ENCODE measurements at places on chromosomes 1 and 21. TPM values are rescaled to one million over a fixed set of nuclear protein-coding genes. Genes with fewer than 3 reads are reported as not detected.

Gene CD2
- 0.82 TPM for total RNA-seq

Gene C8A
- not detected for total RNA-seq

GRCh38 chr1:15386164-15386749 lies 23.4 kb upstream of the EFHD2 start:
- H3K36me3 ChIP-seq = no peaks in the 10 kb centered on the region
- H3K4me3 ChIP-seq = no peak overlapping the region
- peaks cover 1% of the 10 kb centered on the region for H3K4me1 ChIP-seq
- DNase-seq = no peak
- H3K27me3 ChIP-seq = no peaks in the 10 kb centered on the region

Gene HAO2
- total RNA-seq = not detected

- no peaks in the 10 kb centered on the region for H3K27me3 ChIP-seq
- no peak for DNase-seq
- no peak overlapping the region for H3K27ac ChIP-seq
Measured at GRCh38 chr1:100927276-100927675, 31.4 kb downstream of the SLC30A7 start.

DNA sequence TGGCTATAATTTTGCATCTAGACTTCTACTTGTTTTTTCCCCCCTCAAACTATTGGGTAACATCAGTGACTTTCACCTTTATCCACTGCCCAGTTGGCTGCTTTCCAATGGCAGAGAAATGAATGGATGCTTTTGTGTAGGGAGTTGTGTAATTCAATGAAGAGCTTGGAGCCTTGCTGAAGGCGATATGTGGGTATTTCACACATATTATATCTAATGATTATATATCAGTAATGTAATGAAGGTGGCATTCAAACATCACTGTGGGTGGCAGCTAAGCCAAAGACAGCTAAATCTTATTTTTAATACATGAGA lies 81.2 kb downstream of the TGFB2 start:
- H3K27ac ChIP-seq = no peak overlapping the region
- no peaks in the 10 kb centered on the region for H3K36me3 ChIP-seq
- no peaks in the 10 kb centered on the region for H3K4me1 ChIP-seq
- DNase-seq = peak; percentile 34
- H3K4me3 ChIP-seq = no peak overlapping the region
- no peaks in the 10 kb centered on the region for H3K27me3 ChIP-seq

DNA sequence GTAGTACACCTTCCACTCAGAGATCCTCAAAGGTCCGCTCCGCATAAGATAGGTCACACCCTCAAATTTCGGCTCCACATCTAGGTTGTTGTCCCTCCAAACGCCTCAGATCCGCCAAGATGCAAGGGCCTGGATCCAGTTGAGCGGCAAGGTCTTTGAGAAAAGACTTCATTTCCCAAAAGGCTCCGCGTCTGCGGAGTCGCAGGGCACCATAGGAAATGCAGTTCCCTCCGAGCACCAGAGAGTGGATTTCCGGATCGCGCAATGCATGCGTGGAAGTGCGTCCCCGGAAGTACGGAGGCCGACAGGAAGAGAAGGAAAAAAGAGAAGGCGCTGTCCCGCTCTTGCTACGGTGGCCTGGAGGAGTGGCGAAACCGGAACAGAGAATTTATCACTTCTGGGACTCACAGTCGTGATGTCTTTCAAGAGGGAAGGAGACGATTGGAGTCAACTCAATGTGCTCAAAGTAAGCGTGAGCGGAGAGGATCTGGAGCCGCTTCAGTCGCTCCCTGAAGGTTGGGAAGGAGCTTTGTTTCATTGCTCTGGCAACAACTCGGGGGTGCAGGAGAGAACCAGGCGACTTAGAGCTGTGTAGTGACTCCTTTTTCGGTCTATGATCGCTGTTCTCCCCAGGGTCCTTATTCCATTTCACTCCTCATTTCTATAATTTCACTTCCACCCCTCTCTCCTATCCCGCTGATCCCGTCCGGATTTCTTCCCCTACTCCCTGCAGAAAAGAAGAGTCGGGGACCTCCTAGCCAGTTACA lies at the start of the genes LYSMD1 and SCNM1:
Gene LYSMD1, minus strand, starts transcription at position 165 of the 767 bp plus-strand sequence. CDS start 644 bp downstream, outside the sequence.
Gene SCNM1, plus strand, starts transcription at position 407 of the 767 bp plus-strand sequence. Its CDS starts 9 bp downstream, at position 416.
- peaks cover 7% of the 10 kb centered on the region for H3K4me1 ChIP-seq
- H3K27me3 ChIP-seq = no peaks in the 10 kb centered on the region
- peak within 1 kb of the TSS; percentile 64 for H3K4me3 ChIP-seq
- H3K36me3 ChIP-seq = no peaks in the 10 kb centered on the region
- DNase-seq = peak; percentile 96

Gene TNFRSF9
- total RNA-seq = not detected

DNA sequence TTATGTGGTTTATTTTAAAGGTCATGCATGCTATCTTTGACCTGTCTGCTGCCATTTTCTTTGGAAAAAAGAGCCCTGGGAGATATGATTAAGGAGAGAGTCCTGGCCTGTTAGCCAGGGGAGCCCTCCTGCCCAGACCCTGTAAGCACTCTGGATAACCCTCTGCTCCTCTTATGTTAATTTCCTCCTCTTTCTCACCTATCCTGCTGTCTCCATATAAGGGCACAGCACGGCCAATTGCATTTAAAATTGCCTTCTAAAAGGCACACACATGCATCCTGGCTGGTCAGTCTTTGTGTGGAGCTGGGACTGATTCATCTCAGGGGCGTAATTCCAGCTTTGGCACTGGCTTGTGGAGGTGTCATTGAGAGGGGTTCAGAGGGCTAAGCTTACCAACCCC lies 158.9 kb downstream of the ST6GALNAC5 start:
- no peak overlapping the region for H3K4me3 ChIP-seq
- peaks cover 1% of the 10 kb centered on the region for H3K4me1 ChIP-seq
- no peaks in the 10 kb centered on the region for H3K27me3 ChIP-seq
- no peak for DNase-seq
- no peaks in the 10 kb centered on the region for H3K36me3 ChIP-seq

DNA sequence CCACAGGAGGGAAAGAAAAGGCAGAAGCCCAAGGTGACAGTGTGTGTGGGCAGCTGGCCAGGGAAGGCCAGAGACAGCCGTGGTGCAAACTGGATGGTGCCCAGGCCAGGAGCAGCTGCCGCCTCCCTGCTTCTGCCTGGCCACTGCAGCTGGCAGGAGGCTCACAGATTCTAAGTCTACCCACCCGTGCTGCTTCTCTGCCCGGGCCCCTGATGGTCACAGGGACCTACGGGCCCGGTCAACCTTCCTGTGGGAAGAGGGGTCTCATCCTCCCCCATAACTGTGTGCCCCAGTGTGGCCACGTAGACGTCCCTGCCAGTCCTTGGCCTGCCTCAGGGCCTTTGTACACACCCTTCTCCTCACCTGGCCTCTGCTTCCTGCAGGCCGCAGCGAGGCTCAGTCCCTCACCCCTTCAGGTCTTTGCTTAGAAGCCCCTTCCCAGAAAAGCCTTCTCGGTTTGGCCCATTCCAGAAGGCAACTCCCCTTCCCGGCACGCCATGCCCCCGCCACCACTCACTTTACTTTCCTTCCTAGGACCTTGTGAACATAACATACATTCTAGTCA lies 192.6 kb upstream of the AJAP1 start:
- H3K36me3 ChIP-seq = no peaks in the 10 kb centered on the region
- H3K4me1 ChIP-seq = no peaks in the 10 kb centered on the region
- H3K4me3 ChIP-seq = no peak overlapping the region
- no peaks in the 10 kb centered on the region for H3K27me3 ChIP-seq
- no peak for DNase-seq
- no peak overlapping the region for H3K27ac ChIP-seq

Gene S100A9
- total RNA-seq = 56.8 TPM

GRCh38 chr1:89697383-89697782 lies 64.5 kb downstream of the LRRC8C start:
- H3K4me3 ChIP-seq = no peak overlapping the region
- DNase-seq = no peak
- H3K36me3 ChIP-seq = no peaks in the 10 kb centered on the region
- H3K27me3 ChIP-seq = no peaks in the 10 kb centered on the region
- peaks cover 2% of the 10 kb centered on the region for H3K4me1 ChIP-seq

Gene PODN
- 143 TPM for total RNA-seq

DNA sequence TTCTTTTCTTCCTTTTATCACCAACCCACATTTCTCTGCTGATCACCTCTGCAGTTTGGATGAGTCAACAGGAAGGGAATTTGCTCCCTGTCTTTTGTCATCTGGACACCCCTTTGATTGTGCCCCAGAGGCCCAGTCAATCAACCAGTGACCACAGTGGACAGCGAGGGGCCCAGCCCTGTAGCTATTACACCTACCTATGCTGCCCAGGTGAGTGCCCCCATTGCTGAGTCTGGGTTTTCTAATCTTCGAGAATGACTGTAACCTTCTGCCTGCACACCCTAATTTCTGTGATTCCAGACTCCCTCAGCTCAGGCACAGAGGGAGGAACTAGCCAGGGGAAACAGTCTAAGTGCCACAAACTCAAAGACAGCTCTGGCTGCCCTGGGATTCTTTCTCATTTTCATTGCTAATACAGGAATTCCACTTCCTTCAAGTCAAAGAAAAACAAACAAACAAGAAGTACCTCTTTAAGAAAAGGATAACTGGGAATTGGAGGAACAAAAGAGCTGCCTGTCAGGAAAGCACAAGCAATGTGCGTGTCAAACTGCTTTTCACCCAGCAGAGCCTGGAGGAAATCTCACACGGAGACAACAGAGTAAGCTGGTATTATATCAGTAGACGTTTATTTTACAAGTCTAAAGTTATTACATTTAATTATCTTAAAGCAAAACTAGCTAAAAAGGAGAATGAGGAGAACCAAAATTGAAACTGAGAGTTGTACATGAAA lies 311.1 kb downstream of the AJAP1 start:
- no peaks in the 10 kb centered on the region for H3K36me3 ChIP-seq
- H3K27ac ChIP-seq = no peak overlapping the region
- no peaks in the 10 kb centered on the region for H3K4me1 ChIP-seq
- no peak for DNase-seq
- H3K4me3 ChIP-seq = no peak overlapping the region
- no peaks in the 10 kb centered on the region for H3K27me3 ChIP-seq

Gene STRIP1
- 46.7 TPM for total RNA-seq

DNA sequence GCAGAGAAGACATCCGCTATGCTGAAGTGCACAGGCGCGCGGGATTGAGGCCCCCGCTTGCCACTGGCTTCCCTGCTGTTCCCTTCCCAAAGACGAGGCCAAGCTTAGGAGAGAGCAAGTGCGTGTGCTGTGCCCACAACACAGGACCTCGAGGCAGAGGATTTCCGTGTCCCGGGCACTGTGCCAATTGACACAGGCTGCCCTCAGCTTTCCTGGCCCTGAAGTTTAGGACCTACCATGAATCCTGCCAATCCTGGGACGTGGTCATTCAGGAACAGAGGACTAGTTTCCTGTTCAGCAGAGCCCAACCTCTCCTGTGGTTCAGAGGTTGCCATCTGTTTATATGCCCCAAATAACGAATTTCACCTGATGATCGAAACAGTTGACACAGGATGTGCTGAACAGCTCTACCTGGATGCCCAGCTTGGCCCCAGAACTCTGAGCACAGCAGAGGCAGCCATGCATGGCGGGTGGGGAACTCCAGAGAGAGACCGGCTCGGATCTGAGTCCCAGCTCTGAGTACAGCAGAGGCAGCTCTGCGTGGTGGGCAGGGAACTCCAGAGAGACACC lies 22.0 kb downstream of the SLC37A1 start:
- no peaks in the 10 kb centered on the region for H3K27me3 ChIP-seq
- no peak for DNase-seq
- no peaks in the 10 kb centered on the region for H3K36me3 ChIP-seq
- H3K27ac ChIP-seq = no peak overlapping the region
- no peaks in the 10 kb centered on the region for H3K4me1 ChIP-seq
- no peak overlapping the region for H3K4me3 ChIP-seq

GRCh38 chr1:197510691-197511378 lies 242.8 kb downstream of the CRB1 start:
- H3K27me3 ChIP-seq = no peaks in the 10 kb centered on the region
- H3K36me3 ChIP-seq = no peaks in the 10 kb centered on the region
- no peak overlapping the region for H3K4me3 ChIP-seq
- DNase-seq = no peak

- H3K27me3 ChIP-seq = no peaks in the 10 kb centered on the region
- DNase-seq = no peak
- H3K36me3 ChIP-seq = no peaks in the 10 kb centered on the region
- no peak overlapping the region for H3K4me3 ChIP-seq
- no peak overlapping the region for H3K27ac ChIP-seq
- peaks cover 4% of the 10 kb centered on the region for H3K4me1 ChIP-seq
Measured at GRCh38 chr1:154463512-154463990, 38.5 kb upstream of the TDRD10 start.

DNA sequence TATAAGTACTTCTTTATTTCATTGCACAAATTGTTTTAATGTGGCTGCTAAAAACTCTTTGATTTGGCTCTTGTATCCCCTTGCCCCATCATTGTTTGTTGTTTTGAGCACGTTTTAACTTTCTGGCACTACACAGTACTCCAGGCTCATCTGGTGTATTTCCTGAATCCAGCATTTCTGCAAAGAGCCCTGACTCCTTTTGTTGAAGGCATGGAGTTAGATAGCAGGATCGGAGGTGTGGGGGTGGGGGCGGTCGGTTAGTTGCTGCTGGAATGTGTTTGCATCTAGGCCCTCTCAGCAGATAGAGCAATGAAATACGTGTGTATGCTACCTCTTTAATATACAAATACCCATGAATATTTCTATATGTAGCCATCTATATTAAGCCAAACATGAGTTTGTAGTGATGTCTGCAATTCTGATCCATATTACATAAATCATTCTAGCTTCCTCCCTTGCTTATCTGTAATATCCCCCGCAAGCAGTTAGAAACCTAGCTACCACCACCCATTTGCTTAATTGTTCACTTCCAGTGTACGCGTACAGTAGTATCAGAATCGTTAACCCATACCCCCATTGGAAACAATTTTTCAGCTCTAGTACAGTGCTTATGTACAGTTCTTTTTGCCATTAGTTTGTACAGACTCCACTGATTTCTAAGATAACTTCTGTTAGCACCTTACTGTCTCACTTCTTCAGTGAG lies 106.0 kb downstream of the NOS1AP start:
- no peak overlapping the region for H3K27ac ChIP-seq
- no peaks in the 10 kb centered on the region for H3K27me3 ChIP-seq
- no peak for DNase-seq
- no peak overlapping the region for H3K4me3 ChIP-seq
- H3K4me1 ChIP-seq = no peaks in the 10 kb centered on the region

- no peak for DNase-seq
- H3K4me1 ChIP-seq = no peaks in the 10 kb centered on the region
- no peaks in the 10 kb centered on the region for H3K36me3 ChIP-seq
- no peak overlapping the region for H3K27ac ChIP-seq
- no peak overlapping the region for H3K4me3 ChIP-seq
Measured at GRCh38 chr1:41637367-41637766, 152.9 kb upstream of the EDN2 start.

GRCh38 chr21:45750936-45751335 lies 107.4 kb downstream of the PCBP3 start:
- no peaks in the 10 kb centered on the region for H3K36me3 ChIP-seq
- H3K4me1 ChIP-seq = no peaks in the 10 kb centered on the region
- DNase-seq = no peak
- no peaks in the 10 kb centered on the region for H3K27me3 ChIP-seq

- no peaks in the 10 kb centered on the region for H3K27me3 ChIP-seq
- no peak overlapping the region for H3K4me3 ChIP-seq
- H3K36me3 ChIP-seq = no peaks in the 10 kb centered on the region
- DNase-seq = no peak
- H3K4me1 ChIP-seq = peaks cover 2% of the 10 kb centered on the region
Measured at GRCh38 chr1:244011786-244012185, 39.3 kb upstream of the ZBTB18 start.

- no peak overlapping the region for H3K4me3 ChIP-seq
- DNase-seq = no peak
- H3K27ac ChIP-seq = no peak overlapping the region
- no peaks in the 10 kb centered on the region for H3K36me3 ChIP-seq
- no peaks in the 10 kb centered on the region for H3K27me3 ChIP-seq
Measured at GRCh38 chr1:28893403-28894102, 20.8 kb upstream of the EPB41 start.

- H3K27me3 ChIP-seq = no peaks in the 10 kb centered on the region
- no peaks in the 10 kb centered on the region for H3K36me3 ChIP-seq
- no peak for DNase-seq
- no peak overlapping the region for H3K4me3 ChIP-seq
Measured at GRCh38 chr1:108653431-108654105, 7.3 kb downstream of the HENMT1 start.

All from ovary (tissue), 10 donors.